Fibroblast of skin of back (primary cell): ENCODE measurements at places on chromosomes 5 and 9.

GRCh38 chr5:107985144-107985543 is 314.4 kb upstream of the EFNA5 start:
- DNase-seq: no peak

- DNase-seq: peak; percentile 50
Observed at GRCh38 chr9:77793849-77794248, 145.7 kb upstream of the GNA14 start.

GRCh38 chr5:100004969-100005368 is 530.2 kb upstream of the FAM174A start:
- DNase-seq: no peak

DNA sequence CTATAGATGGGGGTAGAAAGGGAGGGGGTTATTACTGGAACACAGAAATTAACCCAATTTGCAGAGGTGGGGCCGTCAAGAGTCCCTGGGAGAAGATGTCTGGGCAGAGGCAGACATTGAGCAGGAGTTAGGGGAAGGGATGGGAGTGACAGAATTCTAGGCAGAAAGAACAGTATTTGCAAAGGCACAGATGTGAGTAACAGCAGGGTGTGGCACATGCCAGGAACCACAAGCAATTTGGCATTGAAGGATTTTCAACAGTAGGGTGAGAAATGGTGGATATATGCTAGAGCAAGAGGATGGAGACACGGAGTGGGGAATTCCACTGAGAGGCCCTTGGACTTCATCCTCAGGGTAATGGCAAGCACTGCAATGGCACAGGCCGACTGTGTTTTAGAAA is 71.6 kb upstream of the FRRS1L start:
- peak; percentile 61 for DNase-seq

DNA sequence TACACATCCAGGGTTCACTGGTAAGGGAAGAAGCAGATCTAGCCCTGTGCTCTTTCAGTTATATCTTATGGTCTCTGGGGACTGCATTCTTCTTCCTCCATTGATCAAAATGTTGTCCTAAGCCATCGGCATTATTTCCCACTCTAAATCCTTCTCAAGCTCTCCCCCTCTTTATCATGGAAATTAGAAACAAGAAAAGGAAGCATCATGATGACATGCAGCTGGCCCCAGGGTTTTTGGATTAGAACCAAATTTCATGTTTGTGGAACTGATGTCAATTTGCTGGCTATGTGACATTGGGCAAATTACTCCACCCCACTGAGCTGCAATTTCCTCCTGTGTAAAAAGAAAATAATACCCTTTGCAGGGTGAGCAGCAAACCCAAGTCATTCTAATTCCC is 39.5 kb downstream of the MFAP3 start:
- DNase-seq: peak; percentile 16

GRCh38 chr9:133639613-133640012 is 3.5 kb downstream of the DBH start:
- DNase-seq: no peak

- peak; percentile 87 for DNase-seq
Observed at GRCh38 chr5:9932770-9933169, 302.6 kb upstream of the TAS2R1 start.

- no peak for DNase-seq
Observed at GRCh38 chr9:135500071-135500524, 384 bp upstream of the MRPS2 start.

- DNase-seq: no peak
Observed at GRCh38 chr9:111524731-111525055, 286 bp upstream of the ZNF483 start.

GRCh38 chr5:113660206-113660605 is 146.7 kb downstream of the YTHDC2 start:
- DNase-seq: no peak

DNA sequence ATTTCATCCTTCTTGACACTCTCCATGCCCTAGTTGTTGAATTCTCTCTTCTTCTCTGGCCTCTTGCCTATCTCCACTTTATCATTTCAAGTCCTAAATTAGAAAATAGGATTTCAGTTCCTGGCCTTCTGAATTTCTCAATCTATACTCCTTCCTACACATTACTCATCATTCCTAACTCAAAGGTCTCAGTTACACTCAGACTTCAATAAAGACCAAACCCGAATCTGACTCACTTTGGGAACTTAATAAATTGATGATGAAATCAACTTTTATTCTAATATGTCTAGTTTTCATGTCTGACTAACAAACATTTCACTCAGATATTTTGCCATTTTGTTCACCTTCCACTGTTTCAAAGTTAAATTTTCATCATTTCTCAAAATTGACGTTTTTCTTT is 113.6 kb upstream of the TSLP start:
- peak; percentile 22 for DNase-seq

DNA sequence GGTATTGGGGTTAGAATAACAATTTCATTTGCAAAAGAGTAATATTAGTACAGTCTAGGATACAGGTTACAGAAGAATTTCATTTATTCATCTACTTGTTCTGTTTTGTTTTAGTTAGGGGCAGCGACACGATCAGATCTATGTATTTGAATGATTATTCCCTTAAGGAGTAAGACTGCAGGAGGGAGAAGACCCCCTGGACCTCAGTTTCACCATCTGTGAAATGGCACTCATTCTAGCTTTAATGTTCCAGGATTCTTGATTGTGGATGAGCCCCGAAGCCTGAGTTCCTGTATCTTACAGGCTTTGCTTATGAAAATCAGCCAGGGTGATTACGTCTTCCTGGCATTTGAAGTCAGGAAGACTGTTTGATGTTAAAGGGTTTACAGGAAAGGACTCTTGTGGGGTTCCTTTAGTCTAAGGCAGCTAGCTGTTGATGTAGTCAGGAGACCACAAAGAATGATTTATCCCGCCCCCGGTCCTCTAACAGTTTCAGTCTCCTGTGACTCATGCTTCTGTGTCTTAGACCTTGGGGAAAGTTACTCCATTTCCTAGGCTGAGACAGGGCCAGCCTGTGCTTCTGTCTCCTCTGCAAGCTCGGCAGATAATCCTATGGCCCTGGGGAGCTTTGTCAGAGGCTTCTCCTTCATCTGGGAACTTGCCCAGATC is 11.5 kb downstream of the SMIM3 start:
- DNase-seq: peak; percentile 98

DNA sequence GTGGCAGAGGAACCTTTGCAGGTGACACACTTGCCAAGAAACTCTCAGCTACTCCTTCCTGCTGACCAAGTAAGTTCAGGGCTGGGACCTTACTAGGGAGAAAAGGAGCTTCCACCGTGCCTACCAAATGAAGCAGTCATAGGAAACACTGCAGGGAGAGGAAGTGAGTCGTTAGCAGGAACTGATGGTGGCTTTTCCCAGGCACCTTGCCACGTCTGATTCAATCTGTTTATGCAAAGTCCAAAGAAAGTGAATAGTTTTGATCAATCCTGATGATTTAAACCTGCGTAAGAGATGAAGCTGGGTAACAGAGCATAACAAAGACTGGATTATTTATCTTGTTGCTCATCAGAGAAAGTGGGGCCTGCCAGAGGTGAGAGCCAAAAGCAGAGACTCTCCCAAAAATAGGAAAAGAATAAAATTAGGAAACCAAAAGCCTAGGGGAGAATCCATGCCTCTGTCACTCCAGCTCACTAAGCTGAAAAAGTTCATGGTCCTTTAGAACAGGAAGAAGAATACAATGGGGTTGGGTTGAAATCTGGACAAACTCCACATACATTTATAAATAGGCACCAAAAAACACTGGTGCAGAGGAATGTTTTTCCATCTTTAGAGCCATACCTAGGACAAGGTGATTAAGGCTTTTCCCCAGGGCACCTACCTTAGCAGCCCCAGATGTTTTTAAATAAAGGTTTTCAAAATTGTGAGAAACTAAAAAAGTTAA is 9.3 kb upstream of the PFDN1 start:
- peak; percentile 94 for DNase-seq

GRCh38 chr5:38538161-38538560 is 18.3 kb downstream of the LIFR start:
- no peak for DNase-seq

GRCh38 chr5:97193355-97193688 is 10.3 kb upstream of the RIOK2 start:
- no peak for DNase-seq

DNA sequence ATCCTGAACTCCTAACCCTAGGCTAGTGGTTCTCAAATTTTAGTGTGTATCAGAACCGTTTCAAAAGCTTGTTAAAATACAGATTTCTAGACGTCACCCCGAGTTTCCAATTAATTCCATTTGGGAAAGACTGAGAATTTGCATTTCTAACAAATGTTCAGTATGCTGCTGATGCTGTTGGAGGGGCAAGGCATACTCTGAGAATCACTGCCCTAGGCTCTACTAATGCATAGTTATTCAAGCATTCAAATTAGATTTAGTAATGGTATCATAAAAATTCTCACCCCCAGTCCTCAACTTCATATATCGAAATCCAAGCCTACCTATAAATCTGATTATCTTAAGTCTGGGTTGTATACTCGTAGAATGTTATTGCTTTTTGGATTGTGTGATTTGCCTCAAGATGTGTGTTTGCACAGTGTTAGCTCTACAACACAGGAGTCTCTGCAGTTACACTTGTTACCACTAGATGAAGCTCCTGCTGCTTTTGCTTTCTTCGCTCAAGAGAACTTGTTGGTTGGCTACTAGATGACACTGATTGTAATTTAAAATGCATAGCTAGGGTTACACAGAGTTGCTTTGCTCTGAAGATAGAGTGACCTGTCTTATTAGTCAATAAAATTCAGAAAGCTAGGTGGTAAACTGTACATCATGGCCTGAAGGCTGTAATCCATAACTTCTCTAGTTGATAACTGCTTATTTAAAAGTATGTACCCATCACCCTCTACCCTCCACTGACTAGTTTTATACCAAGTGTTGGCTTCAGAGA is 7.5 kb upstream of the ERAP2 start:
- DNase-seq: peak; percentile 64

DNA sequence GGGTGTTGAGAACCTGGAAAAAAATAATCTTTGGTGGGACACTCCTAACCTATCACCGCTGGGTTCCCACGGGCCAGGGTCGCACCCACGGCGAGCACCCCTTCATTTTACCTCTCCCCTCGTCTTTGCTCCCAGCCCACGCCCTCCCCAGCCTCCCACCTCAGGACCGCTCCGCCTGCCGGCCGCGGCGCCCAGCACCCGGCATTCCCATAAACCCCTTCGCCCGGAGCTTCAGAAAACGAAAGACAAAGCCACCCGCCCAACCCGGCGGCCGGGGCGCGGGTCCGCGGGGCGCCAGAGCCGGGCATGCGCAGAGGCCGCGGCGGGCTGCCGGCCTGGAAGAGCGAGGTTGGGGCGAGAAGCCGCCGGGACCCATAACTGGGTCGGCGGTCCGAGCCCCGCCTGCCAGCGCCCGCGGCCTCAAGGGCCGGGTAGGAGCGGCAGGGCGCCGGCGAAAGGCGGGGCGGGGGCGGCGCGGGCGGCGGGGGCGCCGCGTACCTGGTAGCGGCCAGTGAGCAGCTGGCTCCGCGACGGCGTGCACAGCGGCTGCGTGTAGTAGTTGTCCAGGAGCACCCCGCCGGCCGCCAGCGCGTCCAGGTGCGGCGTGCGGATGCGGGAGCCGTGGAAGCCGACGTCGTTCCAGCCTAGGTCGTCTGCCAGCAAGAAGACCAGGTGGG is 533 bp downstream of the ARSB start:
- peak; percentile 90 for DNase-seq

GRCh38 chr5:97548739-97549080 is 365.7 kb upstream of the RIOK2 start:
- DNase-seq: no peak

DNA sequence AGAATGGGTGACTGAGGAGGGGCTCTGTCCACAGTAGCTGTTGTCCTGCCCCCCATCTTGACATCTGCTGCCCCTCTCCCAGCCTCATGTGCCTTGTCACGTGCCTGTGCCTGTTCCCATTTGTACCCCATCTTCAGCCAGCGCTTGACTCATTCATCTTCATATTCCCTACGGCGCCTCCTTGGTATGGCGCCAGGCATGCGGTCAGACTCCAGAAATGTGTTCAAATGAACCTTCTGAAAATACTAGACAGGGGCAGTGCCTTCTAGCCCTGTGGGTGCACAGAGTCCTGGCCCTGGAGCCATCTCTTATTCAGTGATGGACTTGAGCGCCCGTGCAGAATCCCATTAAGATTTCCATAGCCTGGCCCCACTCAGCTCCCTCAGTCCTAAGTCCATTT is 46.2 kb downstream of the CFAP77 start:
- no peak for DNase-seq

DNA sequence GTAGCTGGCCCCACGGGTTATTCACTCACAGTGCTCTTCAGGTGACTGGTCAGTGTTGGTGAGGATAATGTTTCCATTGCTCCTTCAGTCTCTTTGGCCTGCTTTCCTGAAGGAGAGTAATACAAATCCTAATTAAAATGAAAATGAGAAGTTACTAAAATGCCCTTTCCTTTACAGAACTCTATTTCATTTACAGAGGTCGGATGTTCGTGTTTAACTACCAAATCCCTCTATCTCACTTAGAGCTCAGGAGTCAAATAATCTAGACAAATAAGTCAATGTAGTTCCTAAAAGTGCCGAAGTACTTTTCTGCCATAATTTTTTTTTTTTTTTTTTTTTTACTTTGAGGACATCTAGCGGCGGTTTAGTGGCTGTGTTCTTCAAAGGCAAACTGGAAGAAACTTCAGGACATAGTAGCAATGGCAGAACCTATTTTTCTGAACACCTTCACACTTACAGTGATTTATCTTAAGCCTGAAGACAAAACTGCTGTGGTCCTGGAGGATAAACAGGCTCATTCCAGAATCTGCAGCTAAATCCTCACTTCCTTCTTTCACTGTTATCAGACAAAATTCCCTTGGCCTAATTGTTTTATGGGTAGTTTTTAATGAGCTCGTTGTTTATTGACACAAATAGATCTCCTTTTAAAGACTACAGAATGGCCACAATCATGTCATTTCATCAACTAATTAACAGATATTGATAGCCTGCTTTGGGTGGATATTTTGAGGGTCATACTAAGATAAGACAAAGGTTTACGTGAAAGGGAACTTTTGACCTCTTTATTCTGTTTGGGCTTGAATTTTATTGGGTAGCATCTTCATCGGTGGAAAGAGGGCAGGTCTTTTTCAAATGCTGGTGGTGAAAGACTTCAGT is 207.6 kb upstream of the DMRTA1 start:
- DNase-seq: peak; percentile 71

- no peak for DNase-seq
Observed at GRCh38 chr9:92980085-92980745, 32.9 kb downstream of the FGD3 start.

DNA sequence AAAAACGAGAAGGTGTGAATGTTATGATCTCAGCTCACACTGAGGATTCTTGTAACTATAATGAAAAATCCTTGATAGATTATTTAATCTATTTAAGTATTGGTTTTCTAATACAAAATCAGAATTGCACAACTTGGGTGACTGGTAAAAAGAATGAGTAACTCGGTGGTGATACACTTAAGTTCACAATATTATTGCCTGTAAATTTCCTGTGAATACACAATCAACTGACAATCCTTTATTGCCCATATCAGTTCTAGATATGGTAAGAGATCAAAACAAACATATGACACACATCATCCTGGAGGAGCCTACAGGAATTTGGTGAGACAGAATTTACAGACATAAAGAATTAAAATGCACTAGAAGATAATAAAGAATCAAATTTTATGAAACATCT is 14.1 kb upstream of the LURAP1L start:
- DNase-seq: no peak
